ENCODE measurements at places on chromosomes 1 and 21.

DNA sequence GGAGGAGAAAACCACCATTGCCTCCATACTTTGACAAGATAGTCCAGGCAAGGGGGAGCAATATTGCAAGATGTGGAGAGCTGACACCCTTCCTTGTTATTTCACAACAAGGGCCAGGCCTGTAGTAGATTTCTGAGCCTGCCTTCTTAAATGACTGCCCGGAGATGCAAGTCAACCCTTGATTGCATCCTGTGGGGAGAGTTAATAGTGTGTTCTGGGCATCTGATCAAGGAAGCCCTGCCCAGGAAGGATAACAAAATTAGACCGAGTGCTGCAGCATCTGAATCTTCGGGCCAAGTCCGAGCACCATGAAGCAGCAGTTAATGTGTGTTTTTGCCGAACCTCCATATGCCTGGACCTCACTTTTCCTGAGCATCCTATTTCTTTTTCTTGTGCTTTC, 382.3 kb downstream of the PRDM2 start:
- no peak for DNase-seq

DNA sequence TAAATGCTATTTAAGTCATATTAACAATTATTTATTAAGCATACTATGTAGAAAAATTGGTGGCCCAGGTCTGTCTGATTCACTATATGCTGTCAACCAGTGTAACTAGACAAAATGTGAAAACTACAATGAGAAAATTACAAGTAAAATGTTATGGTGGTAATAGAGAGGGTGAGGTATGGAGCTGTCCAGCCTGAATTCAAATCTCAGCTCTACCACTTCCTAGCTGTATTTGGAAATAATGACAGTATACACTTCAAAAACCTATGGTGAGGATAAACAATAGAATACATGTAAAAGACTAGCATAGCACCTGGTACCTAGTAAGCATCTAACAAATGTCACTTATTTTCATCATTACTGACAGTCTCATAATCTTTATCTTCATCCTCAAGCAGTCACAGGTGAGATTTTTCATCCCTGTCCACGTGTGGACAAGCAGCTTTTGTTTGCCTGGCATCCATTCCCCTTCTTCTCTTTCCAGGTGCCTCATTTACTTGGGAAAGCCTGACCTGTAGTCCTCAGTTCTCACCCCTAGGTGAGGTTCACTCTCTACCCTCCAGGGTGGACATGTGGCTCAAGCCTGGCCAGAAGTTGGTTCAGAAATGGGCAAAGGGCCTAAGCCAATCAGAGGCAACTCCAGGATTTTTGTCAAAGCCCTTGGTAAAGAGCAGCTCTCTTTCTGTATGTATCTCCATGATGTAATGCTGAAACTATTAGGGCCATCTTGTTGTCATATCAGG, 29.5 kb downstream of the EGLN1 start:
- DNase-seq: no peak

GRCh38 chr21:42512346-42513034, 1.2 kb upstream of the SLC37A1 start:
- no peak for DNase-seq

GRCh38 chr1:28971980-28972771, 57.8 kb downstream of the EPB41 start:
- no peak for DNase-seq

- DNase-seq: no peak
Measured at GRCh38 chr21:35402061-35402460, 353.0 kb upstream of the RUNX1 start.

GRCh38 chr1:31734582-31735107, 29.5 kb downstream of the ADGRB2 start:
- DNase-seq: no peak

DNA sequence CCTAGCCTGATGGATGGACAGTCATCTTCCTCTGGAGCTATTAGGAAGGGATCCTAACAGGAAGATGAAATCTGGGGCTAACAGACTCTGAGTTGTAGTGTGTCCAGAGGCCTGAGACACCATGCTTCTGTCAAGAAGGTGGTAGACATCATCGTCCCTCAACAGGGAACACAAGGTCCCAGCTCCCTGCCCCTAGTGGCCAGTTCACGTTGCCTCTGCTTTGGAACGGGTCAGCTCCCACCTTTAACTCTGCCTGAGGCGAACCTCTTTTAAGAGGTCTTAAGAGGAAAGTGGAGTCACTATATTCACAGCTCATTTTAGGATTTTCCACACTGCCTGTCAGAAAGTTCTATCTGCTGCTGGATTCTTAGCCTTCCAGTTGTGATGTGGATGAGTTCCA, 28.3 kb downstream of the LRRC71 start:
- DNase-seq: no peak

GRCh38 chr1:224114787-224115175, 870 bp downstream of the FBXO28 start:
- no peak for DNase-seq

DNA sequence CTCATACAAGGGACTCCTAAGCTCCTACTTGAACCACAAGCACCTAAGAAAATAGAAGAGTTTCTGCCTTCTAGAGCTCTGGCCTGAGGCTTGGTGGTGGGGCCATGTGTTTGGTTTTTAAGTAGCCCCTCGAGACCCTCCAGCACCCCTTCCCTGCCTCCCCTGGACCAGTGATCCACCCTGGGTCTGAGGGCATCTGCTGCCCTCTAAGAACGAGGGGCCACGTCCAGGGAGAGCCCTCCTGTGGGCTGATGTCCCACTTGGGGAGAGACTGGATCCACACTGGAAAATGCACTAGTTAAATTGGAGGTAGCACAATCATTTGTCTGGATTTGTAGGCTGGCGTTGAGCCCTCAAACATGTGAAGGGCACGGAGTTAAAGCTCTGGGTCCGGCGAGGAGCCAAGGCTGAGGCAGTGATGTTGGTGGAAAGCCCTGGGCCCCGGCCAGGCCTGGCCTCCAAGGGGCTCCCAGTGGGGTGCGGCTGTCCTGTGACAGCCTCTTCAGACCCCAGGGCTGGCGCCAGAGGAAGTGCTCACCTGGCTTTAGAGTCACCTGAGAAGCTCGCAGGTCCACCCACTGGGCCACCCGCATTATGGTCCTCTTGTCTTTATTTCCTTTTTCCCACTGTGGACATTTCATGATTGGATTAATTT, 65.2 kb downstream of the SLC37A1 start:
- DNase-seq: no peak

DNA sequence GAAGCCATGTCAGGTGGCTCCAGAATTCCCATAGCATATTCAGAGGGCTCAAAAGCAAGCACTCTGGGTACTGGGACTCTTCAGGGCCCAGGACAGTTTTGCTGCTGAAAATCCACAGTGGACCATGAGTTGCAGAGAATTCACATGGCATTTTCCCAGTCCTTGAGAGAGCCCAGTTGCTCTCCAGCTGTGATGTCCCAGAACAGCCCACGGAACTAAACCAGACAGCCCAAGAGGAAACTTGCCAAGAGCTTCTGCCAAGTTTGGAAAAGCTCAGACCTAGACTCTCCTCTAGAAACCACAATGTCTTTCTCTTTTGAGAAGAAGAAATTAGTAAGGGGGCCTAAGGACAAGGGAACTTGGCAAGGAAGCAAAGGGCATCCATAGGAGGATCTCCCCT, 69.4 kb downstream of the RGS2 start:
- DNase-seq: no peak

GRCh38 chr1:70195342-70195741, 10.0 kb downstream of the LRRC40 start:
- no peak for DNase-seq

DNA sequence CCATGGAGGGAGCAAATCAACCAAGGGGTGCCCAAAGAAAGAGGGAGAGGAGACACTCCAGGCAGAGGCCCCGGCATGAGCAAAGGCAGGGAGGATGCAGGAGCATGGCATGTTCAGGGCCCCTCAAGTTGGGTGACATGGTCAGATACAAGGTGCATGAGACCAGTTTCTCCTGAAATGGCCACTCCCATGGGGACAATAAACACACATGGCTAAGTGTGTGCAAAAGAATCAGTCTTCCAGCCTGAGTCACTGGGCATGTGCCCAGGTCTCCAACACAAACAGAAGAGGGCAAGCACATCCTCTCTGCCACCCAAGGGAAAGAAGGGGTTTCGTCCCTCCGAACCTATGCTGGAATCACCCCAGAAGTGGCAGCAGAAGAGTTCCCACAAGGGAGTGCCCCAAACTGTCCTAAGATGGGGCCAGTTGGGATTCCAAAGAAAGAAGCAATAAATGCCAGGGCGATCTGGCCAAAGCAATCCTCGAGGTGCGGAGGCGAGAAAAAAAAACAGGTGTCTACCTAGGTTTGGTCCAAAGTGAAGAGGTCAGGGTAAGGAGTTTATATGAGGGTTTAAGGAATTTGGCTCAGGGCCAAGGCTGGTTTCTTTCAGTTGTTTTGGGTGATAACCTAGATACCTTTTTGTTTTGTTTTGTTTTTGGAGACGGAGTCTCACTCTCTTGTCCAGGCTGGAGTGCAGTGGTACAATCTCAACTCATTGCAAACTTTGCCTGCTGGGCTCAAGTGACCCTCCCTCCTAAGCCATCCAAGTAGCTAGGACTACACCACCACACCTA, 13.2 kb downstream of the CASP9 start:
- no peak for DNase-seq

DNA sequence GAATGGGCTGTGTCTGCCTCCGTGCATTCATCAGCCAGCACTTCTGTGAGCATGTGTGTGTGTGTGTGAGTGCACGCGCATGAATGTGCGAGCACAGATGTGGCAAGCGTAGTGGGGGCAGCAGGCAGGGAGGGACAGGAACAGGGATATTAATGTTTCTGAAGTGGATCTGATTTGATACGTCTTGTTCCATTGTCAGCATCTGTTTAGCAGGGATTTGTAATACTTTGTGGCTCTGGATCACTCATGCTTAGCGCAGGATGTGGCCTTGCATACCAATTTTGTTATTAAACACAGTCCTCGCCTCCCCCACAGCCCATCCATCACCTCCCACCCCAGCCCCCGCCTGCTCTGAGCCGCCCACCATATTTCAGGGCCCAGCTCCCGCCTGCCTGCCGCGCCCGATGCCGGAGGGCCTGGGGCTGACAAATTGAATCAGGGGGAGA, 52.4 kb downstream of the TMEM53 start:
- no peak for DNase-seq

- DNase-seq: no peak
Measured at GRCh38 chr1:56029319-56030003, 549.9 kb downstream of the PLPP3 start.

- no peak for DNase-seq
Measured at GRCh38 chr1:41006942-41007865, 14.3 kb downstream of the SLFNL1 start.

- DNase-seq: no peak
Measured at GRCh38 chr1:204112876-204113730, 38.7 kb downstream of the ETNK2 start.

DNA sequence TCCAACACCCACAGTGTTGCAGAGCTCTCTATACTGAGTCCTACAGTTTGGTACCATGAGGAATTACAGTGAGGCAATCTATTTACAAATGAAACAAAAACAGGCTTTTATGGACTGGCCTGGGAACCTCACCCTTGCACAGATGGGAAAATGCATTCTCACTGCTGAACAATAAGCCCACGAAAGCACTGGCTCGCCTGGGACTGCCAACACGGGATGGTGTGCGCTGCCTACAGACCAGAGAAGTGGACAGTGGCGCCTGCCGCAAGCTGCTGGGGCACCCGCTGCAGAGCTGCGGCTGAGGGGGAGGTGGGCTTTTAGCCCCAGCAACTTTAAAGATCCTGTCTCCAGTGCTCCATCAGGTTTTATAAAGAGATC, 28.5 kb upstream of the ABCG1 start:
- DNase-seq: no peak

GRCh38 chr1:87348341-87349019, 19.8 kb downstream of the LMO4 start:
- DNase-seq: no peak

DNA sequence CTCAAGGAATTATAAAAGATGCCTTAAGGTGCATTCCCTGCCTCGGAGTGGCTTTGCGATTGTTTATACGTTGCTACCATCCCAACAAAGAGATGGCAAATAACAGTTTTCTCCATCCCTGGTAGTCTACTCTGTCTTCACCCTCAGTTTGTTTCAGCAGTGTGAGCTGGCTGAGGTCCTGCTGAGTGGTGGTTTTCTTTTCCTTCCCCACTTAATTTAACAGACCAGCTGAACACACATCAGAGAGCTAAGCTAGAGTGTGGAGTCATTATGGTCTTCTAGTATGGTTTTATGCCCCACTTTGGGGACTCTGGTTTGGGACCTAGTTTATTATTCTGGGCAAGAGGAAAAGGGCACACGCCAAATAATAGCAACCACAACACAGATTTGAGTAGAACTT, 2.2 kb downstream of the PIGV start:
- peak; percentile 62 for DNase-seq

DNA sequence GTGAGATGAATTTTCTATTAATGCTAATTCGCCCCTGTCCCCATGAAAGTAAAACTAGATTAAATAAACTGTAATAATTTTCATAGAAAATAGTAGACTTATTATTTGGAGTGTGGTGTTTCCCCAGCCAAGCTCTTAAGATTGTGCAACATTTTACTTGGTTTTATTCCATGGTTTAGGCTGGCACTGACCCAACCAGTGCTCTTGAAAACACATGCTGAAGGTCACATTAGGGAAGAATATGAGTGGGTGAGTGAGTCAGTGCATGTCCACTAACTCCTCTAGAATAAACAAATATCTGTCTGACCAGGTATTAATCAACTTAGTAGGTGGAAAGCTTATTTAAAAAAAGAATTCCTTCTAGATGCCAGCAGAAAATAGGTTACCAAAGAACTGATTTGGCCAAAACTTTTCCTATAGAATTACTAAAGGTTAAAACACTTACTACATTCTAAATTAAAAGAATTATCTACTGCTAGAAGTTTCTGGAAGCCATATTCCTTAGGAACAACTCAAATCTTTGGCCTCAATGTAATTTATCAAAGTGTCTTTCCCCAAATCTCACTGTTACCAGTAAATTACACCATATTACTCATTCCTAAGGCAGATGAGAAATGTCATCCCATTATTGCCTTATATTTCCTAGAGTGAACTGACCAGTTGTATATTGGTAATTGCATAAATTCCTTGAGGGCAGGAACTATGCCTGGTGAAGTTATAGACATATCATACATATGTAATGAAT, 89.7 kb upstream of the RGS1 start:
- DNase-seq: peak; percentile 26

GRCh38 chr1:109877317-109877771, 33.3 kb upstream of the CSF1 start:
- DNase-seq: no peak

DNA sequence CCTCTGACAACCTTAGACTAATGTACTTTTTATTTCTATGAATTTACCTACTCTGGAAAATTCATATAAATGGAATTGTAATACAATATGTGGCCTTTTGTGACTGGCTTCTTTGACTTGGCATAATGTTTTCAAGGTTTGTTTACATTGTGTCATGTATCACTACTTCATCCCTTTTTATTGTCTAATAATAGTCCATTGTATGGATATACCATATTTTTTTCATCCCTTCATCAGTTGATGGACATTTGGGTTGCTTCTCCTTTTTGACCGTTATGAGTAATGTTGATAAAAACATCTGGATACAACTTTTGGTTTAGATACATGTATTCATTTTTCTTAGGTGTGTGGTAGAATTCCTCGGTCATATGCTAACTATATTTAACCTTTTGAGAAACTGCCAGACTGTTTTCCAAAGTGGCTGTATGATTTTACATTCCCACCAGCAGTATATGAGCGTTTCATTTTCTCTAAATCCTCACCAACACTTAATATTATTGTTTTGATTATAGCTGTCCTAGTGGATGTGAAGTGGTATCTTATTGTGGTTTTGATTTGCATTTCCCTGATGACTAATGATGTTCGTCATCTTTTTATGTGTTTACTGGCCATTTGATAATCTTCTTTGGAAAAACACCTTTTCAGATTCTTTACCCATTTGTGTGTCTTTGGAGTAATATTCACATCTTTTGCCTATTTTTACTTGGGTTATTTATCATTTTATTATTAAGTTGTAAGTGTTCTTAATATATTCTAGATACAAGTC, 3.5 kb downstream of the RO60 start:
- no peak for DNase-seq

Measured in common myeloid progenitor, CD34-positive (primary cell).